ENCODE measurements at places on chromosomes 12 and 14.

- DNase-seq = no peak
Measured at GRCh38 chr12:4154672-4155225, 118.8 kb upstream of the CCND2 start.

GRCh38 chr12:71439613-71440344, at the start of gene LGR5:
Gene LGR5, plus strand, starts transcription at chr12:71439798. Its CDS starts 283 bp downstream, at chr12:71440081.
- no peak for DNase-seq

- DNase-seq = no peak
Measured at GRCh38 chr14:95309261-95310051, 10.3 kb downstream of the CLMN start.

GRCh38 chr14:73991092-73991491, 28.0 kb downstream of the ENTPD5 start:
- DNase-seq = no peak

GRCh38 chr12:105225505-105226015, 10.4 kb downstream of the APPL2 start:
- DNase-seq = no peak

DNA sequence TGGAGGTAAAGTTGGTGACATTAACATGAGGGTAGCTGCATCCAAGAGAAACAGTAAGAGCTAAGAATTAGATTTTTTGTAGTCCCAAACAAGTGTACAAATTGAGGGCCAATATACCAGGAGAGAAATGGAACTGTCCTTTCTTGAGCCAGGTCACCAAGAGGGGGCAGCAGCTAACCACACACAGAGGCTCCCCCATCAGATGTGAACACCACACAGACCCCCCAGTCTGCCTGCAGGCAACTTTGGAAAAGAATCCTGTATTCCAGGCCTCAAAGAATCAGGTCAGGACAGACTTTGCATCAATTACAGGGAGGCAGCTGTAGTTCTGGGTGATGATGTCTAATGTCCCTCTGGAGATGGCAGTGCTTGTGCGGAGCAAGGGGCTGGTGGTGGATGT, 77.9 kb downstream of the SPTB start:
- DNase-seq = no peak

GRCh38 chr12:96046543-96047228, 11.3 kb upstream of the LTA4H start:
- DNase-seq = no peak

- no peak for DNase-seq
Measured at GRCh38 chr12:116236976-116237375, 40.5 kb downstream of the MED13L start.

DNA sequence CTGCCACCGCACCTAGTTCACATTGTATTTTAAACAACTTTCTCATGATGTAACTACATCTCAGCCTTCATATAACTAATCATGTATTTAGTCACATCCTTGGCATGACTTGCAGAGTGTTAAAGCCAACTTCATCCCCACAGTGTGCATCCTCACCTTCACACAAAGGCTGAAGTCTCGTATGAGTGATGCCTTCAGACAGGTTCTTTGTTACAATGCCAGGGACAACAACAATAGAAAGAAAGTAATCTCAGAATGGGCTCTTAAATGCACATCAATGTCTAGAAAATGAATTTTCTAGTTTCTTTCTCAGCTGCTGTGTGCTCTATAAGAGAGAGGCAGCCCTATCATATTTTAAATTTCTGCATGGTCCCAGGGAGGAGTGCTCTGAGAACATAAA, 221.3 kb downstream of the DIO2 start:
- DNase-seq = no peak

DNA sequence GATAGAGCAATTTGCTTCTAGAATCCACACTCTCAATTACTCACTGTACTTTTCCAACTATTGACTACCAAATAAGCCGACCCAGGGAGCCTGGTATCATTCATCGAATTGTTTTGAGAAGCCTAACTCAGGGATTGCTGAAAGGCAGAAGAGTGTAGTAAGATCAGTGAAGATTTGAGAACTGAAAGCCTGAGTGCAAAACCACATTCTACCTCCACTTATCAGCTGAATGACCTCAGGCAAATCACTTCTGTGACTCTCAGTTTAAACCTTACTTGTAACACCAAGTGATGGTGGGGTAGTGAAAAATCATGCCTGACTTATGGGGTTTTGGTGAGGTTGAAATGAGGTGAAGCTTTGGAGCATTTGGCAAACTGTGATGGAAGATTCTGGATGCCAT, 126.1 kb upstream of the MAX start:
- DNase-seq = no peak

- no peak for DNase-seq
Measured at GRCh38 chr12:52307836-52308805, 13.1 kb downstream of the KRT83 start.
